ENCODE measurements at places on chromosomes 2 and 18. TPM values are rescaled to one million over a fixed set of nuclear protein-coding genes. Genes with fewer than 3 reads are reported as not detected.

TSPYL6 gene
- not detected for total RNA-seq

LRRTM4 gene
- not detected for total RNA-seq

CNGA3 gene
- not detected for total RNA-seq

ICOS gene
- not detected for total RNA-seq

LYPD1 gene
- 146 TPM for total RNA-seq

ANKRD30B gene
- 0.57 TPM for total RNA-seq

PLGLB2 gene
- 0.05 TPM for total RNA-seq

TUBA3E gene
- total RNA-seq: not detected

C18orf54 gene
- 8.5 TPM for total RNA-seq

DNA sequence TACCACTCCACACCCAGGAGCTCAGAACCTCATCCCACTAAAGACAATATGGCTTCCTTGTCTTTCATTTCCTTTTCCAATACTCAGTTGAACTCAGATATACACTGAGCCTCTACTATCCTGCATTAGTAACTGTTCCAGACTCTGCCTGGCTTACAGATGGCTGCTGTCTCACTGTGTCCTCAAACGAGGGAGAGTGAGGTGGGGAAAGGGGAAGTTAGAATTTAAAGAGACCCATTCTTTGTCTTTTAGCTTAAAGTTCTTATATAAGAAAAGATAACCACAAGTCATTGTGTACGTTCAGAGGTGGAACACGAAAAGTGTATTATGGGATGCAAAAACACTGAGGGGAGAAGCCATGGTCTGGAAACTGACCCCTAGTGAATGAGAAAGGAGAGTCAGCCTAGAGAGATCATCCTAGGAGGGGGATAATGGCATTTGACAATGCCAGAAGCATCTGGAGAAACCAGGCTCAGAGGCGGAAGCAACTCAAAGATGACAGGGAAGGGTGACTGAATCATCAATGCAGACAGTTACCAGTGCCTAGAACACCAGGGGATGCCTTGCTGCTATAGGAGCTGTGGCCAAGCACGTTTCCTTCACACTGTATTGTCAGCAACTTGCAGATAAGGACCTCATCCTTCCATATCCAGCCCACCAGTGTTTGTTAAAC is 170.7 kb downstream of the CYRIA start:
- DNase-seq: no peak

DNA sequence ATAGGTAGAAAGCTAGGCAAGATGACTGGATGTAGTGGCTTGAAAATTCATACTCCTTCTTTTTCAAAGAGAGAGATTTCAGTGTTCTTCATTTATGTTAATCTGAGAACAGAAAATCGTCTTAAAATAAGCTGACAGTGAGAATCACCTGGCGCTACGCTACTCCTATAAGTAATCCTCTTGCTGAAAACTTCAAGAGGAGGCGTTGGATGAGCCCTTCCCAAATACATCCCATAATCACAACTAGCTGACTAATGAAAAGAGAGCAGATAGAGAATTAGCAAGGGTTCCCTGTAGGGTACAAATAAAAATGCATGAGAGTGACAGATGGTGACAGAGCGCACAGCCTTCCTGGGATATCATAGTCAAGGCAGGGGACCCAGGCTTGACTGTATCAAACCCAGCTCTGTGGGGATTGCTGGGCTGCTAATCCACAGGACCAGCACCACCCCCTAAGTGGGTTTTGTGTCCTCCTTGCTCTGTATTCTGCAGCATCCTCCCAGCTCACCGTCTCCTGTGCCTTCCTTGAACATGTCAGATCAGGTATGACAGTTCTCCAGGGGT is 280.2 kb downstream of the SP3 start:
- DNase-seq: no peak

- DNase-seq: no peak
Measured at GRCh38 chr2:152396763-152397162, 61.8 kb downstream of the FMNL2 start.

DNA sequence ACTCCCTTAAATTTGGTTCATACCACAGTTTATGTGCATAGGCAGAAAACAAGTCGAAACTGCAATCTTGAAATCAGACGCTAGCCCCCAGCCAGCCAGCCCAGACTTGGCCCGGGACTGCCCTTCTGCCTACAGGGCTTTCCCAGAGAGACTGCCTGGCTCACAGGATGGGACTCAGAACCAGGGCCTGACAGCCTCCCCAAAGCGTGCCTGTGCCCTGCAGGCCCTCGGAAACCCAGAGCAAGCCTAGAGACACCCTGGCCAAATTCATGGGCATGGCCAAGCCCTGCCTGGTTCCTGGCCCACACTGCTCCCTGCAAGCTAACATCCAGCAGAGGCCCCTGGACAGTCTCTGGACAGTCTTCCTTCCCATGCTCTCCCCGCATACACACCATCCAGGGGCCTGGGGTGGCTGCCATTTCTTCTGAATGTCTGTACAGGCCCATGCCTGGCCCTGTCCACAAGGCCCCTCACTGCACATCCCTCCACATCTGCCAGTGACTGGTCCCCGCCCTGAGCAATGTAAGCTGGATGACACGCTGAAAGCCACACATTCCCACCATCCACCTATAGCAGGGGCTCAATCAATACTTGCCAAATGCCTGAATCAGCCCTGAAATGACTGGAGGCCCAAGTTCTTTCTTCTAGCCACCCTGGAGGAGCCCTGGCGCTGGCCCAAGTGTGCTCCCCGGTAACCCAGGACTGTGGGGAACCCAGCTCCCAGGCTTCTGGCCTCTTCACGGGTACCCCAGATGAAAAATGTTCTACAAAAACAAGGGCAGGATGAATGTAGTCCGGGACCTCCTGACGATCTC is 73.1 kb downstream of the HDAC4 start:
- DNase-seq: no peak

GRCh38 chr2:101985101-101985792 is 6.5 kb upstream of the IL1R2 start:
- DNase-seq: peak; percentile 48

GRCh38 chr2:102063487-102063911 is 71.7 kb downstream of the IL1R2 start:
- peak; percentile 66 for DNase-seq

DNA sequence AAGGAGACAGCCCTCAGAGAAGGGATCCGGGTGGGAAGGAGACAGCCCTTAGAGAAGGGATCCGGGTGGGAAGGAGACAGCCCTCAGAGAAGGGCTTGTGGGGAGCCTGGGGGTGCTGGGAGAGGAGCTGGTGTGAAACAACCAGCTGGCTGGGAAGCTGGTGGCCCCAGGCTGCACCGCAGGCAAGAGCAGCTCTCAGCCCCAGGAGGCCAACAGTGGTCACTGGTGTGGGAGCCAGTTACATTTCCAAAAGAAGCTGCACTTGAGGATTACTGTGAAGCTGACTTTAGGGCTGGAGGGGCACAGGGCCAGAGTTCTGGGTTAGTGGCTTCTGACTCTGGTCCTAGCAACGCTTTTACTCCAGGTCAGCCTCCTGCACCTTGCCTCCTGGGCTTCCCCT is 3.3 kb downstream of the HES6 start:
- no peak for DNase-seq

DNA sequence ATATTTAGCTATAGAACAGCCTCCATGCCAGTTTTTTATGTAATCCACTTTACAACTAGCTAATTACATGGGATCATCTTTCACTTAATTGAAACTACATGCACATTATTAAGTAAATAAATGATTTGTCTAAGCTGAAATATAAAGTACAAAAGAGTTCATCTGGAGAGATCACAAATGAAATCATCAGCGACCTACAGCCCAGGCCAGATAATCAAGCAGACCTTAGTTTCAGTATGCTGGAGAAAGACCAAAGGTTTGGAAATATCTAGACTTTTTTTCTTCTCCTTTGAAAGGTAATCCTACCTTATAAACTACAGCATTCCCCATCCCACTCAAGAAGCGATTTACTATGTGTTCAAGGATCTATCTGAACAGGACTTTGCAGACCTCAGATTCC is 26.5 kb downstream of the FIGN start:
- DNase-seq: no peak

DNA sequence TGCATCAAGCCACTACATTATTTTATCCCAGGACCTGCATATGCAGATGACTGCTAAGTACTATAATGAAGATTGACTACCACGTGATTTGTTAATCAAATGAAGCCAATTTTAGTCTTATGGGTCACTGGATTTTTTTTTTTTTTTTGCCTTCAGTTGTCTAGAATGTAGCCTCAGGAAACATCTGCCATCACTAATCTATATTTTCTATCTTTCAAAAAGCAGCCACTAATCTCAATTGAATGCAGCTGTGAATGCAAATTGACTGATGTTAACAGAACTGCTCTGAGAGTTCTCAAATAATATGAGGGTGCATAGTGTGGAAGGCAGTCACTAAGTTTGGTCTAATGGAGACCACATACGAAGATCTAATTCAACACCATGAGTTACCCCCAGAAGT is 106.3 kb downstream of the ABCA12 start:
- DNase-seq: no peak

DNA sequence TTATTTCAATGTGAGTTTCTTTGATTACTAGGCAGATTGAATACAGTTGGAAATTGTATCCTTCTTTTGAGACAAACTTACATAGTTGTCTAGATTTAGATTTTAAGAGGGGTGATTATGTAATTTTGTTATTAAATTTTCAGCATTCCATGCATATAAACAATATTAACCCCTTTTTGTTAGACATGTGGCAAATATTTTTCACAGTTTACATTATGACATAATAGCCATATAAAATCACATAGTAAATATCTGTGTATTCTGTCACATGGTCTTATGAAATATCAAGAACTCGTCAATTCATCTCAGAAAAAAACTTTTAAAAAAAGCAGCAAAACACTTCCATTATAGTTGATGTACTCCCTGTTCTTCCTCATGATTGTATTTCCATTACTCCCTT is 243.8 kb downstream of the CYP26B1 start:
- DNase-seq: no peak

DNA sequence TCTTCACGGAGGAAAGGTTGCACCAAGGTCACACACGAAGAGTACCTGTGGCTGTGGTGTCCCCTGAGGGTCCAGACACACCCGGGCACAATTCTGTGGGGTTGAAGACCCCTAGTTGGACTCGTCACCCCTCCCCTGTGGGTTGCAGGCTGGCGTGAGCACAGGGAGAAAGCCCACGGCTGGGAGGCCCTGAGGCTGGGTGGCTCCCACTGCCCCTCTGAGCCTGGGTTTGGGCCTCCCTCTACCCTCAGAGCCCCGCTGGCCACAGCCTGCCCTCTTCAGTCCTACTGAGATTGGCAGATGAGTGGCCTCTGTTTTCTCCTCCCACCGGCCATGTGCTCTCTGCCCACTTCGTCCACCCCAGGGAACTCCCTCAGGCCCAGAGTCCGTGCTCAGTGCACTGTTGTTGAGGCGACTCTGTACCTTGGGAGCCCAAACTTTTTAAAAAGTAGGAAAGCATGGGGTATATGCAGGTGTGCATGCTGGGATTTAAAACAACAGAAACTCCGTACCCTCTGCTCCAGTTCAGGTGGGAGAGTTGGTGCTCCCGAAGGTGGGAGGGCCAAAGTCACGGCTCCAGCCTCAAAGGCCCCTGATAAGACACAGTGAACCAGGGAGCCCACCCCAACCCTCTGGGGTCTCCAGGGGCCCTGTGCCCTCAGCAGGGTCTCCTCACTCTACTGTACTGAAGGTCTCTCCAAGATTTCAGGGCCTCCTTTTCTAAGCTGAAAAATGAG is 19.1 kb downstream of the RAMP1 start:
- DNase-seq: no peak

GRCh38 chr2:63613391-63613901 is 24.7 kb downstream of the MDH1 start:
- DNase-seq: no peak

GRCh38 chr2:217086718-217087117 is 226.9 kb upstream of the TNP1 start:
- DNase-seq: no peak

DNA sequence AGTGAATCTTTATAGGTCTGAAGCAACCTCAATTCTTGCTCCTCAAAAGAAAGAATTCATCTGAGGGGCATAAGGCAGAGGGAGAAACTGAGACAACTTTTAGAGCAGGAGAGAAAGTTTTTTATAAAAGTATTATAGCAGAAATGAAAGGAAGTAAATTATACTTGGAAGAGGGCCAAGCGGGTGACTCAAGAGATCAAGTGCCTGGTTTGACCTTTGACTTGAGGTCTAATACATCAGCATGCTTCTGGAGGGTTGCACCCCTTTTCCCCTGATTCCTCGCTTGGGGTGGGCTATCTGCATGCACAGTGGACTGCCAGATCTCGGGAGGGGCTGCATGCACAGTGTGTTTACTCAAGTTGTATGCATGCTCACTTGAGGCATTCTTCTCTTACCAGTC is 268.5 kb upstream of the LRATD1 start:
- no peak for DNase-seq

DNA sequence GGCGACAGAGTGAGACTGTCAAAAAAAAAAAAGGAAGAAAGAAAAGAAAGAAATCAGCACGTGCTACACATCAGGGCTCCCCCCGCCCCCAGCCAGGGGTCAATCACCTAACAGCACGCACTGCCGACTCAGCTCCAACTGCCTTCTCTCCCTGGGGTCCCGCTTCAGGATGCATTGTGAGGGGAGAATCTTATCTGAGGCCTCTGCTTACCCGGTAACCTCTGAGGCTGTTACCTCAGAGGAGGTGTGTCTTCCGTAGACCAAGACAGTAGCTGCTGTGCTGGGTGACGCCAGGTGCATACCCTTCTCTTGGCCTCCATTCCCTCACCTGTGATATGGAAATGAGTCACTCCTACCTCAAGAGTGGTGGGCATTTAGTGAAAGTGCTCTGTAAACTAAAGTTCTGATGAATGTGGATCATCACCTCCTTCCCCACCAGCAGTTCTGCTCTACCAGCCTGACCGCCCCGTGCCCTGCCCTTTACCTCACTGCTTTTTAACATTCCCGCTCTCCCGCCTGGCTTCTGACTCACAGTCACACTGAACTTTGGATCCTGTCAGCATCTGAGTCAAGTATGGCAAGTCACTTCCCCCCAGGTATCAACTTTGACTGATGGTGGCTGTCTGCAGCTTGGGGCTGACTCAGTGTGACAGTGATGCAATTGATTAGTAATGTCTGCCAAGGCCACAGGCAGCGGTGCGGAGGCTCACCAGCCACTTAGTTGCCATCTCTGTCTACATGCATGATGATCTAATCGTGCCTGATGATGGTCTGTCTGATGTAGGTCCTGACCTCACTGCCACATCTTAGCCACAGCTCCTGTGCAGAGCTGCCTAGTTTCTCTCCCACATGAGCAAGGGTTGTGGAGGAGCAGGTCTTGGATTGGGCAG is 20.1 kb downstream of the ARID5A start:
- DNase-seq: peak; percentile 96

DNA sequence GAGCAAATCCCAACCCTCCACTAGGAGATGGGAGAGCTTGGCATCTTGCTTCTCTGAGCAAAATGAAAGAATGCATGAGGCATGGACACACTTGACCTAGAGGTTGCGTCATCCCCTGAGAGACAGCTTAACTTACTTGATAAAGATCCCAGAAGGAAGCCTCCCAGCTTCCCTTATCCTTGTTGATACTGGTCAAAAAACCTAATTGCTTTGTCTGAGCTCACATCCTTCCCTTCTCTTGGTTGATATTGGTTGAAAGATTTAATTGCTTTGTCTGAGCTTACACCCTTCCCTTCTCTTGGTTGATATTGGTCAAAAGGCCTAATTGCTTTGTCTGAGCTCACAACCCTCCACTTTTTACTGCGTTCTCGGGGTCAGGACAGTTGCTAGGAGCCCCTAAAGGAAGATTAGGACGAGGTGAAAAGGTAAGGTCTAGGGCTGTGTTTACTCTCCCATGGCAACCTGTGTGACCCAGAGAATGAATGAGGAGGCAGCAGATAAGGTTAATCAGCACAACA is 12.2 kb upstream of the BOD1L2 start:
- no peak for DNase-seq

Data from M059J (cell line).